ENCODE measurements at places on chromosomes 1 and 21.

GRCh38 chr21:14646893-14647292, 100.8 kb upstream of the SAMSN1 start:
- DNase-seq, result no peak

GRCh38 chr1:10864776-10865175, 68.3 kb upstream of the CASZ1 start:
- no peak for DNase-seq

DNA sequence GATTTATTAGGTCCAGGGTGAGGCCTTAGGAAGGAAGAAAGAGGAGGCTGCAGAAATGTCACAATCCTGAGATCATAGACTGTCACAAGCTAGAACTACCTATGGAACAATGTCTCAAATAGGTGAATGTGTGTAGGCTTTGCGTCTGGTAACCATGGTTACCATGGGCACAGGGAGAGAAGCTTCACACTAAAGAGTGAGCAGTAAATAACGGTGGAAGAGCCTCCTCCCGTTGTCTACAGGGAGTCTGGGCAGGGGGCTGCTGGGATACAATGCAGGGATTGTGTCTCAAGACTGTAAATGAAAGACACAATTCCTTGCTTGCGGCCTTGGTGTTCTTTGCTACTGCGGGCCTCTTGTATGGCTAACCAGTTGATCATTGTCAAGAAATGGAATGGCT, 28.2 kb upstream of the KCNJ6 start:
- DNase-seq, result no peak

- no peak for DNase-seq
These were observed 55.5 kb upstream of the FAM20B start for GRCh38 chr1:178970184-178970583.

GRCh38 chr1:14549897-14550620, 48.4 kb upstream of the KAZN start:
- no peak for DNase-seq

- no peak for DNase-seq
These were observed 11.7 kb upstream of the FGR start for GRCh38 chr1:27646676-27647075.

DNA sequence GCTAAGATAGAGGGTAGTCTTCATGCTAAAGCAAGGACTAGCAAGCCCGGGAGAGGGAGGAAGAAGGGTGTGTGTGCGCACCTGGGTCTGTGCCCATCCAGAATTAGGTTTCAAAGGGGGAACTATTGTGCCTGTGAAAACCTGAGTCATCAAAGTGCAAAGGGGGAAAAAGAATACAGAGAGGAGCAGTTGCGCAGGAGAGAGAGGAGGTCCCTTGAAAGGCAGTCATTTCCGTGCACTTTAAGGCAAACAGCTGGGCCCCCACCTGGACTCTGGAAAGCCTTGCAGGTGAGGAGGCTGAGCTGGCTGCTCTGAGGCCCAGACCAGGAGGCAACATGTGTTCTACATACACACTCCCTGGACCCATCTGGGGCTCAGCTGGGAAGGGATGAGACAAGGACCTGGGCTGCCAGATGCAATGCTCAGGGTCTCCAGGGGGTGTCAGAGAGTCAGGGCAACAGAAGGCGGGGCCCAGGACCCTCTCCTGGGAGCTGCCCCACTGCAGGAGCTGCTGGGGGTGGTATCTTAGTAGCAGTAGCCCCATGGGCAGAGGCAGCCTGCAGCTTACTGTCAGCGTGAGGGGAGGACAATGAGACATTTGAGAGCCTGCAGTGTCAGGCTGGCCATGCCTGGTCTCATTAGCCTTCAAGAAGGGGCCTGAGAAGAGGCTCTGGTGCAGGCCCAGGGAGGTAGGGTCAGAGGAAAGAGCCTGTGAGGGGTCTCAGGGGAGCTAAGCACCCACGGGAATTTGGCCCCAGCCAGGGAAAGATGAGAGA, 14.3 kb downstream of the PROK1 start:
- DNase-seq, result no peak

GRCh38 chr1:77065693-77066342, 153.4 kb downstream of the PIGK start:
- DNase-seq, result no peak

Data from midbrain (tissue), 1 donor.